ENCODE measurements at places on chromosomes 3 and 15.

- DNase-seq, result no peak
These were observed 256.5 kb upstream of the AGTR1 start for GRCh38 chr3:148441191-148441590.

- no peak for DNase-seq
These were observed 143.5 kb downstream of the LRRK1 start for GRCh38 chr15:101062471-101063171.

GRCh38 chr3:17090280-17090983 lies 205.7 kb downstream of the PLCL2 start:
- no peak for DNase-seq

GRCh38 chr15:101613130-101614000 lies 38.8 kb downstream of the TM2D3 start:
- DNase-seq, result no peak

DNA sequence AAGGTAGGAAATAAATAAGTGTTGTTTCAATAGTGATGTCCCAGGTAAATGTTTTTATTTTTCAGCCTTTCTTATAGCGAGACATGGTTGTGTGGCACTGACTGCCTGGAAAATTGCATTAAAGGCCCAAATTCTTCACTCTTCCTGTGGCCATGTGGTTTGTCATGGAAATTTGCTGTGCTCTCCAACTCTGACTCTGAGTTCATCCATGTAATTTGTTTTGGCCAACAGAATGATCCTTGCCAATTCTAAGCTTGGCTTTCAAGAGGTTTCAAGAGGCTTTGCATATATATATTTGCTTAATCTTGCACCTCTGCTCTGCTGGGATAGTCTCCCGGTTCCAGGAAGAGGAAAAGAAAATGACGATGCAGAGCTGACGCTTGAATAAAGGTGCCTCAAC lies 107.5 kb upstream of the ARHGEF26 start:
- no peak for DNase-seq

DNA sequence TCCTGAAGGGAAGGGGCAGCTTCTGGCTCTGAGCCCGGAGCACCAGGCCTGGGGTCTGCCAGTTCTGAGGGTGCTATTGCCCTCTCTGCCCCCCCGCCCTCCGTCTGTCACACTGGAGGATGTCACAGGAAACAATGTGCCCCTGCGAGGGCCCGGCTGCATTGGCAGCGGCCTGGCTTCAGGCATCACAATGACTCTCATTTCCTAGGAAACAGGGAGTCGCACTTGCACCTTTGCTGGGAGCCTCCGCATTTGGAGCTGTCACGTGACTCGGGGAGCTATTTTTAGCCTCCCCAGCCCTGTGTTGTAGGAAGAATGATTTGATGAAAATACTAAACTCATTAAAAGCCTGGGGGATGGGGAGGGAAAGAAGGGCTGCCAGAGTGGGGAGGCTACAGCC lies 518.9 kb downstream of the SHQ1 start:
- no peak for DNase-seq

DNA sequence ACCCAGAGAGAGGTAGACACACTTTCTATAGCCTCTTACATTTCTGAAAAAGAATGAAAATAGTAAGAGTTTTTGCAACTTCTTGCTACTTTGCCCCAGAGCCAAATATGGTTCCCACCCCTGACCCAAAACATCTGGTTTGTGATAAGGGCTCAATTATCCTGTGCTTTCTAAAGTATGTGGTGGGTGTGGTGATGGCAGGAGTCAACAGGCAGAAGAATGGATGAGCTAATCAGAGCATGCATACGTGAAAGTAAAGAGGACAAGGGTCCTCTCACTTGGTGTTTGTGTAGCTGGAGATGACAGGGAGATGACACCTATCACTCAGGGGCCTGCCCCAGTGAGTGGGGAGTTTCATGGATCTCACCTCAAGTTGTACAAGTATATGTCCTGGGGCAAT lies 19.1 kb downstream of the KBTBD8 start:
- no peak for DNase-seq

DNA sequence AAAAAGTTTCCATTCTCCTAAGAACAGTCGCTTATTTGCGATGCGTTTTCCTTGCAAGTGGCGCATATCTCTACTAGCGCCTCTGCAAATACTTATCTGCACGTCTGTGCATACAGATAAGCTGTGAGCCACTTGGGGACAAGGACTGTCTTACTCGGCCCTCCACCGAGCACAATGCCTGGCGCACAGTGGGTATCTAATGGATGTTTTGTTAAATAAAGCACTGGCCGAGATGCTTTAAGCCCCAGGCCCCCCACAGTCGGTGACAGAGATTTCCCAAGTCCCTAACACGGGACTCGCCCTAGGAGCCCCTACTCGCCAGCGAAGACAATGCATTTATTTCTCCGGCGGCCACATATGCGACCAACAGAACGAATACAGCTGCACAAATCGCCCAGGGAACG lies 503 bp downstream of the HLTF start:
- DNase-seq, result no peak

DNA sequence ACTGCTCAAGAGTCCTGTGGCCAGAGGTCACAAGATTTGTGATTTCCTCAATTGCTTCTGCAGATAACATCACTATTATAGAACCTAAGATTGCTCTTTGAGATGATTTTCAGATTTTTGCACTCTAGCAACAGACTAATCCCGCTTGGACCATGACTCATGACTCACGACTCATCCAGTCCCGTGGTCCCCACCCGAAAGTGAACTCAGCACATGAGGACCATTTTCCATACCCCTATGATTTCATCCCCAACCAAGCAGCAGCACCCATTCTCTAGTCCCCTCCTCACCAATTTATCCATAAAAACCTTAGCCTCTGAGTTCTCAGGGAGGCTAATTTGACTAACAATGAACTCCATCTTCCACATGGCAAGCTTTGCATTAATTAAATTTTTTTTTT lies 106.3 kb upstream of the ALCAM start:
- no peak for DNase-seq

- DNase-seq, result no peak
These were observed 22.6 kb downstream of the PDHB start for GRCh38 chr3:58411036-58411435.

- peak; percentile 59 for DNase-seq
These were observed 350.7 kb downstream of the NSUN3 start for GRCh38 chr3:94413336-94414108.
